ENCODE measurements at places on chromosomes 5 and 9.
A peak's percentile ranks its signal among the peaks of the same experiment; 100 is the strongest.

GRCh38 chr5:172444626-172445365 lies 9.5 kb downstream of the SH3PXD2B start:
- DNase-seq = no peak

DNA sequence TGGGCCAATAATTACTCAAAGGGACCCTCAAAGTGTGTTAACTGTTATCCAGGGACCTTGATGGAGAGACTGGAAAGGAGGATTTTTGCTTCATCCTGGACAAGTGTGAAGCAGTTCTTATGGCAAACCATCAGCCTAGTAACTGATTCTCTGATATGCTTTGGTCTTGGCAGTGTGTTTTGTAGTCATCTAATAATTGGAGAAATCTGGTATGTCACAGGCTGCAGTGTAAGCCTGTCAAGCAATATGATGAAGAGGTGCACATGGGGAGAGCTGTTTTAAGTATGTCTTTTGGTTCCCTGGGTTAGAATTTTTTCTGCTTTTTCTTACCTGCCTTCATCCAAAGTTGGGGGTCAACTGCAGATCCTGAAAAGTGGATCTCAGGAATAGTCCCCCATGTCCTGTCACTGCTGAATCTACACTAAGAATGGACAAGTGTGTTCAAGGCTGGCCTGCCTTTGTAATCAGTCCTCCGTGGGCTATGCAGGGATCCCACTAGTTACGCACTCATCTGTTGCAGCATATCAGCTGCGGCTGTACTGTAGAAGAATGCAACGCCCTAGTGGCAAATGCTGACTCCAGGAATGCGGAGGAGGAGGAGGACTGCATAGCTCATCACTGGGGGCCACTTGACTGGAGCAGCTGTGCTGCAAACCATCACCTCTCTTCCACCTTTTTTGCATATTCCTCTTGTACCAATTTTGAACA lies 1.9 kb downstream of the SPTAN1 start:
- peak; percentile 57 for DNase-seq

DNA sequence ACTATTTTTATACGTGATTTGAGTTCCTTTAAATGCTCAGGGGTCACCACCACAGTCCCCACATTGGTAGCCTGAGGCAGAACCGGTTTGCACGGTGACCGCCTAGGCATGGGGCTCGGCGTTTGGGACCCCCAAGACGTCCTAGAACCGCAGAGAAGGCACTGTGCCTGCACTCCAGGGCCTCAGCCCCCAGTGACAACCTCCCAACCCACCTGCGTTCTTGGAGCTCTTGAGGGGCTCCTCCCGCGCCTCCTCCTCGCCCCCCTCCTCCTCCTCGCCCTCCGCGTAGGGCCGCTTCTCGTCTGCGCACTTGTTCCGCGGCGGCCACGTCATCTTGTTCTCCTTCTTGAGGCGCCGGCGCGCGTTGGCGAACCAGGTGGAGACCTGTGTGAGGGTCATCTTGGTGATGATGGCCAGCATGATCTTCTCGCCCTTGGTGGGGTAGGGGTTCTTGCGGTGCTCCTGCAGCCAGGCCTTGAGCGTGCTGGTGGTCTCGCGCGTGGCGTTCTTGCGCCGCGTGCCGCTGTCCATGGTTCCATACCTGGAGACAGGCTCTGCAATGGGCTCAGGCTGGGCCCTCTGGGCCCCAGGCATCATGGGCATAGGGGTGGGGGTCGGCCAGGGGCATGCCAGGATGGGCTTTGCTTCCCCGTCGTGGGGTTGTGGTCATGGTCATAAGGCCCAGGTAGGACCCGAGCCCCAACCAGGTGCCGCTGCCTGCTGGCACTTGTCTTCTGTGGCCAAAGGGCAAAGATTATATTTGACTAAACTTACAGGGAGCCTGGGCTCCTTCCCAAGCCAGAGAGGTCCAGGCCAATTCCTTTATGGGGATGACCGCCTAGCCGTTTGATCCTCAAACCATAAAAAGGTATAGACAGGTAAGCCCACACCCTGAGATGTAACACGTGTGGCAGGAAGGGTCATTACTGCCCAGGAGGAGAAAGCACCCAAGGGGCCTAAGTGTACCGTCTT lies 3.1 kb downstream of the IRX4 start:
- no peak for DNase-seq

DNA sequence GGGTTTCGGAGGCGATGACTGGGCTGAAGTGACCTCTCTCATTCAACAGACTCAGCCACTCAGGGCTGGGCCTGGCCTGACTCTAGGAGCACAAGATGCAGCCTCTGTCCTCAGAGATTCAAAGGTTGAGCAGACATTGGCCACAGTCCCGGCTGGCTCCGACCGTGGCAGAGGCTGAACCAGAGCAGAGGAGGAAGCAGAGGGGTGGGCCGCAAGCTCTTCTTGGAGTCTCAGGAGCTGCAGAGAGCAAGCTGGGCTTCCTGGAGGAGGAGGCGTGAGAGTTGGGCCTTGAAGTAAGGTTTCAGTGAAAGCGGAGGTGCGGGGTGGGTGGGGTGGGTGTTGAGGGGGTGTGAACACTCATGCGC lies 37.6 kb downstream of the ALG2 start:
- DNase-seq = no peak

DNA sequence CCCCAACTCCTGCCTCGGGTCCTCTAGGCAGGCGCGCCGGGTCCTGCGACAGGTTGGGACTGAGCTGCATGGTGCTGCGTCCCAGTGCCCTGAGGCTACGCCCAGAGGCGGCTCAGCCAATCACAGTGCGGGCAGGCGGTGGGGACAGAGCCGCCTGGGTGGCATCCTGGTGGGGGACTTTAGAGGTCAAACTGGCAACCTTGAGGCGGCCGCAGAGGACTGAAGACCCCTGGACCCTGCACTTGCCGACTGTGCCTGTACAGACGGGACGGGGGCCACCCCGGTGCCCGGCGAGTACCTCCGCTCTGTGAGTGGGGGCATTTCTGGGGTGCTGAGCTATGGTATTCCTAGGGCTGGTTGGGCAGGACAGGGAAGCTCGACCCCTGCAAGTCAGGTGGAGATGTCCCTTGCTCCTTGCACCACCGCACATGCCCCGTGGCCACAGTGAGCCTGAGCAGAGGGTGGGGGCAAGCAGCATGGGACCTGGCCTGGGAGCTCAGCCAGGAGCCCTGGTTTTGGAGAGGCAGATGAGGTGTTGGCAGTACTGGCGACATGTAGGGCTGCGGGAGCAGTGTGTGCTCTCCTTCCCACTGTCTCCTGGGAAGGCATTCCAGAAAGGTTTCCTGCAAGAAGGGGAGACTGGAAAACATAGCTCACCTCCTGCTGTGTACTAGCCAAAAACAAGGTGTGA lies 45.5 kb downstream of the CTSL start:
- DNase-seq = no peak

DNA sequence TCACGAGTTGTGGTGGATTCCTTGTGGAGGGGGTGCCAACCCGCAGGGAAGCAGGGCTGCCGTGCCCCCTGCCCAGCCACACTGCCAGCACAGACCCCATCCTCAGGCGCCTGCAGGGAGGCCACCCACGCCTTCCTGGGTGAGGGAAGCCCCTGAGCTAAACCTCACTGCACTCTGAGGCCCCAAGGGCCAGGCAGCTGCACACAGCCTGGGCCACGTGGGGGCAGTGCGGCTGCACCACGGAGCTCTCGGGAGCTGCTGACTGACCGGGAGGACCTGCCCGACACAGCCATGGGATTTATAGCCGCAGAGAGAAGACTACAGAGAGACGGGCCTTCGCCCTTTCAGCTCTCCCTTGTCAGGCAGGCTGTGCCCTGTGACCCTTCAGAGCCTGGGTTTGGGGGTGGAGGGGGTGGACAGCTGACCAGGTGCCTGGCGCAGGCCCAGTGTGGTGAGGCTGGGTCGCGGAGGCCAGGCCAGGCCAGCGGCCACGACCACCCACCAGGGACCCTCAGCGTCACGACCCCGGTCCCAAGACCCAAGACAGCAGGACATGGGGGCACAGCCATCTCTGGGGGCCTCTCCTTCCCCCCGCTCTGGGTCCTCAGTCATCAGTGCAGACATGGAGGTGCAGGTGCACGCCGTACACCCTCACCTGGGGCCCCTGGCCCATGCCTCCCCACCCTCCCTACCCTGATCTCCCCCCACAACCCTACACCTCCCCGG lies 4.3 kb upstream of the AHRR start:
- peak; percentile 70 for DNase-seq

DNA sequence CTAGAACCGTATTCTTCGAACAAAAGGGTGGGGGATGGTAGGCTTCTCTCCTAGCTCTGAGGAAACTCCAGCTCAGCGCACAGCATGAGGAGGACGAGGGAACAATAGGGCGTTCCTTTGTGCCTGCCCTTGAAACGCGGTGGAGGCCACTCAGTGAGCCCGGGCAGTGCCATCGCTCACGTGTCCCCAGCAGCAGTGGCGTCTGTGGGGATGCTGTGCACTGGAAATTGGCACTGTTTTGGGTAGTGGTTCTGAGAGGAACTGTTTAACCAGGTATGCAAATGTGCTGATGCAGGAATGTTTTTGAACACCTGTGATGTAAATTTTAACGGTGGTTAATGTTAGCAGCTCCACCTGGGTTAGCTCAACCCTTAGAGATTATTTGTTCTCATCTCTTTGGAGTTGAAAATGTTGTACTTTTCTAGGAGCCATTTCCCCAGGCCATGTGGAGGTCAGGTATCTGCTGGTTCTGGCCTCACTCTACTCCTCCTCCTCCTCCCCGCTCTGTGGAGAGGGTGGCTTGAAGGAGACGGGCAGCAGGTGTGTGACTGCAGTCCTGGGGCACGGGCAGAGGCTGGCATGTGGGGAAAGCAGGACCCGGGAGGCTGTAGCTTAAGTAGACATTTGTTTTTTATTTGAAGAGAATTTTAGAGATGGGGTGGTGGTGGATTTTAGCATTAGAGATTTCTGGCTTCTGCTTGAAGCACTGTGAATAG lies 48.3 kb downstream of the EHMT1 start:
- no peak for DNase-seq

DNA sequence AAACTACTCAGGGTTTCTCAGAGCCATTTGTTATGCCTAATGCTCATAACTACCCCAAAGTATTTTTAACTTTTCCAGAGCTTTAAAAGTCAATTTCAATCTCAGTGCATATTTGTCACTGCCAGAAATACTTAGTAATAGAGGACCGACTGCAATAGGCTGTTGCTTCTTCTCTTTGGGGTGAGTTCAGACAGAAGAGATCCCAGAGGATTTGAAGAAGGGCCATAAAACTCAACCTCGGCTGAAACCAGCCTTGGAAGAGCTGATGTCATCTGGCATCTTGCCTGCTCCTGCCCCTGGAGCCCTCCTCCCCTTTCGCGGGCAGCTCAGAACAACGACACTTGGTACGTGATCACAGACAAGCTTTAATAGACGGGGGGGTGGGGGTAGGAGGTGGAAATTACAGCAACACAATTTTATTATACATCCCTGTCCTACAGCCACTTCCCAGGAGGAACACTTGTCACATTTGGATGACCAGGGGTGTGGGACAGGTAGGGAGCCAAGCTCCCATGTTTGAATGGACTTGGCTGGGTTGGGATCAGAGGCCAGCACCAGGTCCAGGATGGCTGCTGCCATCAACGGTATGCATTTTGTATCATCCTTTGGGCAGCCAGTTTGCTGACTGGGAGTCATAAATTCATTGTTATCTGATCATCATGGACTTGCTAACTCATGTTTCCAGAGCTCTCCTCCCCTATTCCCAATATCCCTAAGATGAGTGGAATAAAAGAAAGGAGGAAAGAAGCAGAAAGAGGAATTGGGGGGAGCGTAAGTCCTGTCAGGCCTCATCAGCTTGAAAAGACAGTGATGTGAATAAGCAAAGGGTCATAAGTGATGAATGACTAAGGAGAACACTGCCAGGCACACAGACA lies 186.6 kb upstream of the PANK3 start:
- DNase-seq = no peak

- DNase-seq = no peak
Observed at GRCh38 chr9:18461496-18461895, 12.5 kb upstream of the ADAMTSL1 start.

- DNase-seq = no peak
Observed at GRCh38 chr5:142342128-142342981, 17.5 kb upstream of the SPRY4 start.

GRCh38 chr5:157189223-157189622 lies 8.6 kb downstream of the ITK start:
- peak; percentile 73 for DNase-seq

DNA sequence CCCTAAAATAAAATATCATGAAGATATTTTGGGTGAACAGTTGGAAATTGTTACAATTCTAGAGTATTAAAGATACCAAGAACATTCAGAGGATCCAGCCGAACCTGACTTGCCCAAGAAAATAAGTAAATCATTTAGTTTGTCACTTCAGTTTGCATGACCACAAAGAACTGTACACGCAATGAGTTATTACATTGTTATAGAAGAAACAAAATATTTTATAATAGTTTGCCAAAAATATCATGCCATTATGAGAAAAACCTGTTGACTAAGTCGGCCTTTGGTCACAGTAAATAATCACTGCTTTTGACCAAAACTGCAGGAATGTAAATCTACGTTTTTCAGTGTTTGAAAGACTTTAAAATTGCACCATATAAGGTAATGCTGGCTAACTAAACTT lies 27.9 kb downstream of the TRIO start:
- no peak for DNase-seq

GRCh38 chr9:19441730-19442129 lies 32.9 kb downstream of the ACER2 start:
- no peak for DNase-seq

DNA sequence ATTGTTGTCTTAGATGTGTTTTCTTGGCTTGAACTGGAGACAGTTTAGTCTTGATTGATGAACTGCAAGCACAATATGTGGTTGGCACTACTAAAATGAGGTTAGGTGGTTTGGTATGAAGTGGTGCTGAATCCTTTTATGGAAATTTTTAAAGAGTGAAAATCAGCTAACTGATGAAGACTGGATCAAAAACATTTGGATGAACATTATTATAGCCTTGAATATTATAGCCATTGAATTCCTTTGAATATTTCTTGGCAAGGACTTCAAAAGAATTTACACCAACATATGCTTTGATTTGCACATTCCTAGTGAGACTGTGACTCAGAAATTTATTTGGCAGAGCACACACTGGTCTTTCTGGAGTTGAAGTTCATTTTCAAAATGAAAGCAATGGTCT lies 318.3 kb downstream of the CHSY3 start:
- DNase-seq = no peak

DNA sequence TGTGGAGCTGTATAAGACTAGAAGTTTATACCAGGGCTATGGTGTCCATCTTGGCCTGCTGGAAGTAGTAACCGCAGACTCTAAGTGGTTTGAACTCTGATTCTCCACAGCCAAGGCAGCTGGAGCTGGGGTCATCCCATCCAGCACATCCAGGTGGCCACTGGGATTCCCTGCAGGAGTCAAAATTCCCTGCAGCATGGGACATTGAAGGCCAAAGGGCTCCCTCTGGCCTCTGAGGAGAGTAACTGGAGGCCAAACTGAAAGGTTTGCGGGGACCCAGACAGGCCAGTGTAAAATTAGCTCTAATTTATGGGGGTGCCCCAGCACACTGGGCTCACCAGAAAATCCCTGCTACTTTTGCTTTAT lies 12.2 kb upstream of the PRXL2C start:
- DNase-seq = no peak

- DNase-seq = no peak
Observed at GRCh38 chr9:2024888-2025782, 10.0 kb downstream of the SMARCA2 start.

DNA sequence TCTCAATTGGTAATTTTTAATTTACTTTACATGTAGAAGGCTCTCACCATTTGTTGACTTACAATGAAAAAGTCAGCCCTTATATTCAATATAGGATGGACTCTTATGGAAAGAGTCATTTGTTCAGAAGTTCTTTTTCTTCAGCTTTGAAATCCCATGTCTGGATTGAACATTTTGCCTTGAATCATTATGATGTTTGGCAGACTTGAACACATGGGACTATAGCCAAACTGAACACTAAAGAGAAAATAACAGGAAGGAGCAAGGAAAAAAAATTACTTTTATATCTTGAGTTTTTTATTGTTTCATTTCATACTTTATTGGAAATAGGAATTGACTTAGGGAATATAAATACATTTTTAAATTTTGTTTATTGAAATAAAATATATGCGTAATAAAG lies 1503.0 kb downstream of the EFNA5 start:
- no peak for DNase-seq
